ENCODE measurements at places on chromosomes 12 and 14.

DNA sequence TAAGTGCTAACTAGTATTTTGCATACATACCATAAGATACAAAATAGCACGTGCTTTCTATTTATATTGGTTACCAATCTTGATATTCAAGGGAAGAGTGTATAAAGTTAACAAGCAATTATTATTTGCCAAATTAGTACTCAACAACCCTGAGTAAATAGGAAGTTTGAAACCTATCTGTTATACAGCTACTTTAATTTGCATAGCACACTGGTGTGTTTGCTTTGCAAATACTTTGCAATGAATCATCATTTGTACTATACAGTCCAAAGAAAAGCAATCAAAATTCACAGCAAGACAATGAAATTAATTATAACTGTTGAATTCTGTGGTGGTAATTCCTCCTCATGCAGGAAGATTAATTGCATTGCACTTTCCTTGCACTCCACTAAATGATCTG is 469.1 kb downstream of the PRKD1 start:
- DNase-seq, result no peak

GRCh38 chr12:119036878-119037825 is 55.8 kb downstream of the SRRM4 start:
- no peak for DNase-seq

- no peak for DNase-seq
Observed at GRCh38 chr12:131536337-131536736, 174.6 kb upstream of the SFSWAP start.

DNA sequence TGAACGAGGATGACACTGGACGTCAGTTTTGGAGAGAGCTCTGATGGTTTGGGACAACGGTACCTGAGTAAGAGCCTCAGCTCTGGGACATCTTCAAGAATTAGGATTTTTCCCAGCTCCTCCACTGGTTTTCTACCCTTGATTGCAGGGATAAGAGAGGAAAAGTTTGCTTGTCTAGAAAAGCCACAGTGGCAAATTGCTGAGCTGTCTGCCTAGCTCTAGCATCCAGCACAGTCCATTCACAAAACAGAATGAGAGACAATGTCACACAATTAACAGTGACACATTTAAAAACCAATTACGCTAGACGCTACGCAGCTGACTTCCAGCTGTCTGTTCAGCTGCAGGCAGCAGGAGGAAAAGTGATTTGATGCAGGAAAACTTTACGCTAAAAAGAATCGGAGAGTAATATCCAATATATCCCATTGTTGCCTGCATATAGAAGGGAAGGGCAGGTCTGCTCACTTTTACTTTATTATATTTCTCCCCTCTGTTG is 168.1 kb upstream of the PRICKLE1 start:
- DNase-seq, result no peak

GRCh38 chr14:100067971-100068959 is 3.0 kb downstream of the EVL start:
- no peak for DNase-seq

DNA sequence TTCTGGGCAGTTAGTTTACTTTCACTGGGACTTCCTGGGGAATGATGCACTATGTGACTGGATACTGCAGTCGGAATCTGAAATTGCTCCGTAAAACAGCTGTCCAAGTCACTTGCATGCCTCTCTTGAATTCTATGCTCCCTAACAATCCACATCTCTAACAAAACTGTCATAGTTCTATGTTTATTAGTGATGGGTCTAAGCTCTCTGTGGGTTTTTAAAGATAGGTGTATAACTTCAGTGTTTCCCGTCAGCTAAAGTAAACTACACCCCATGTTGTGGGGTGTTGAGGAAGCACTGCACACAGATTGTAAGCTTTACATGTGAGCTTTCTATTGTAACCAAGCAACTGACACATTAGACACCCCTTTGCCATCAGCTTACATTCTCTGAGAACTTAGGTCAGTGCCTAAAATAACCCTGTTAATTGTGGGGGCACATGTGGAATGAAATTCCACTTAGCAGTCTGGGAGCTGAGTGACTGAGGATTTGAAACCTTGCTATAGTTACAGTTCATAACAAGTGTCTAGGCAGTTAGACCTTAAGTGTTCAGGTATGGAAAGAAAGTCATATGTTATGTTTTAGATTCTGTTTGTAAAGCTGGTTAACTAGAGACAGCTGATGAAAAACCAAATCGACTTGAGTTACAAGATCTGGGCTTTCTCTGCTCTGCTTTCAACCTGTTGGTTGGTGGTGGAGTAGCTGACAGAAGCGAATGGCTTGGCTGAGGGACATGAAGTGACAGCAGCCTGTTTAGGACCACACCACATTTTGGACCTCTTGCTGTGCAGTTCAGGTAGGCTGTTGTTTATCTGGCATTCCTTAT is 165.7 kb downstream of the AKAP6 start:
- no peak for DNase-seq

DNA sequence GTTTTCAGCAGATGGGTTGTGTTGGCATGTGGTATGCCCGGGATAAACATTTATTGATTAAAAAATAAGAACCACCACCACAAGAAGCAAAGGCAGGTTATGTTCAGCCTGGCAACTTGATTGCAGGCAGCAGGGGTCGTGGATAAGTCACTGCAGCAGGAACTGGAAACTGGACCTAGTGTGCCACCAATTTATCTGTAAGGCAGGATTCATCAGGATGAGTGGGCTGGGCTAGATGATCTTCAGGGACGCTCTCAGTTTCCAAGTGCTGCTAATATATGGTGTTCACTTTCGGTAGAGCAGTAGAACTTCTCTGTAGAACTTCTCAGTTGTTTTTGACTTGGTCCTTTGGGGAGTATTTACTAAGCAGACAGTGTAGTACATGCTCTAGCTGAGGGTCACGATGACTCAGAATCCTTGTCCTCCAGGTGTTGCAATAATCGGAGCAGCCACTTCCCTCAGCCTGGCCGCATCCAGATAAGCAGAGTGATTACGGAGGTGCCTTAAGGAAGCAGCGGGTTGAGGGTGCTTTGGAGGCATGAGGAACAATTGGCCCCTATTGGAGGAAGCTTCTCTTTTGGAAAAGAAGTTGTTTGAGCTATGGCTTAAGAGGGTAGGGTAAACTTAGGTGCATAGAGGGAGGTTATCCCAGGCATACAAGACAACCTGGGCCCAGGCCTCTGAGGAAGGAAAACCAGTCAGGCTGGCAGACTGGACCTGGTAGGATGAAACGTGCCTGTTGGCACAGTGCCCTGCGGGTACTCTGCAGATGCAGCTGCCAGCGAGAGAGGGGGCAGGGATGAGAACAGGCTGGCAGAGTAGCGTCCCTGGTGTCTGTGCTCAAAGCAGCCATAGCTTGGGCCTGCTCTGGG is 104.0 kb downstream of the GPR135 start:
- no peak for DNase-seq

DNA sequence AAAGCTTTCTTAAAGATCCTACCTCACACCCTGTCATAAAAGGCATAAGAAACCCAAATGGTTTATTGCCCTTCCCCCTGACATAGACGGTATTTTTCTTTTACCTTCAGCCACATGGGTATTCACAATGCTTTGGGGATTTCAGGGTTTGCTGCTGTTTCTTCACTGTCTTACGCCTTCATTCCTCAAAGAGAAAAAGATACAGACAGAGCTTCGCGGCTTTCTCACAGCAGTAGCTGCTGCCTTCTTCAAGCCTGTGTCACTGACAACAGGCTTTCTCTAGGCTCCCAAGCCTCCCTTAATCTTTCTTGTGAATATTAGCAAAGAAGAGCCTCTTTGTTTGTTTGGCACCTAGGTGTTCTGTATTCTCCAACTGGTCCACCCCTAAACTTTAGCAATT is 197.4 kb upstream of the ARID2 start:
- no peak for DNase-seq

- no peak for DNase-seq
Observed at GRCh38 chr12:55008944-55009585, 10.7 kb upstream of the NEUROD4 start.

DNA sequence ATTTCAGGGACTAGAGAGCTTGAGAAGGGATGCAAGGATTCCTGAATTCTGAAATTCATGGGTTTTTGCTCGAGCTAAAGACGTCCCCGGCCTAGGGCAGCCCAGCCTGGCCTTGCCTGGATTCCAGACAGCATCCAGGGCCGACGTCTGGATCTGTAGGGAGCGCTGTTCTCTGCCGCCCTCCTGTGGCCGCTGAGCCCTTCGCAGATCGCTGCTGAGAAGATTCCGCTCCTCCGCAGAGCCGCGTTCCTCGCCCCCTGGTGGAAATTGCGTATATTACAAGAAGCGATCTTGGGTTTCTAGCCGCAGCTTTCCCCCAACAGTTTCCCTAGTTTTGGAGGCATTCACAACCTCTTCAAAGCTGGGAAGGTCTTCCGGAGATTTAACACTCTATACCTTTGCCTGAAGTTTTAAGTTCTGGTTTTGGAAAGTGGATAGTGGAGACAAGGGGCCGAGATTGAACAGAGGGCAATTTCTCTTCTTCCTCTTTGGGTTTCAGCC is 5.1 kb downstream of the CISTR start:
- DNase-seq, result peak; percentile 69

DNA sequence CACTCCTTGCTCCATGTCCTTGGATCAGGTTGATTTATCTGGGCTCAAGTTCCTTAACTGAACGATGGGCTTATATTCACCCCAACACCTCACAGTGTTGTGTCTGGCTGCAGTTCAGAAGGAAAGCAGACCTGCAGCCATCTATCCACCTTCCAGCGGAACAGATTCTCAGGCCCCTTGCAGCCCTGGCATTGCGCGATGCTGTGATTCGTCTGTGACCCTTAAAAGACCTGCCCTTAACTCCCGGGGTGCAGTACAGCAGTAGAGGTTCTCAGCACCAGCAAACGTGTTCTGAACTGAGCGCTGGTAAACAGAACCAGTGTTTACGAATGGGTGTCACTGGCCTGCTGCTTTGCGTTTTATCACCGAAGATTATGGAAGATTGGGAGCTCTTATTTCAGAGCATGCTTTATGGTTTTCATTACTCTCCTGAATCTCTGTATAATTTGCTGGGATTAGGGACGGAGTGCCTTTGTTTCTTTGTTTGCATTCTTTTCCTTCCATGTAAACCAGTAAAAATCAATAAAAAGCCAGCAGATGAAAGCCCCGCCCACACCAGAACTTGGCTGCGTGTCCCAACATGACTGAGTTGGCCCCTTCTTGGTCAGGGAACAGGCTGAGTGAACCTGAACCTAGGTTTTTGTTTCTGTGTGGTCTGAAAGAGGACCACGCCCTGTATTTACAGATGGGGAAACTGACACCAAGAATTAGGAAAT is 286.7 kb upstream of the CRY1 start:
- no peak for DNase-seq

- DNase-seq, result no peak
Observed at GRCh38 chr14:50943261-50943942, 881 bp downstream of the PYGL start.

DNA sequence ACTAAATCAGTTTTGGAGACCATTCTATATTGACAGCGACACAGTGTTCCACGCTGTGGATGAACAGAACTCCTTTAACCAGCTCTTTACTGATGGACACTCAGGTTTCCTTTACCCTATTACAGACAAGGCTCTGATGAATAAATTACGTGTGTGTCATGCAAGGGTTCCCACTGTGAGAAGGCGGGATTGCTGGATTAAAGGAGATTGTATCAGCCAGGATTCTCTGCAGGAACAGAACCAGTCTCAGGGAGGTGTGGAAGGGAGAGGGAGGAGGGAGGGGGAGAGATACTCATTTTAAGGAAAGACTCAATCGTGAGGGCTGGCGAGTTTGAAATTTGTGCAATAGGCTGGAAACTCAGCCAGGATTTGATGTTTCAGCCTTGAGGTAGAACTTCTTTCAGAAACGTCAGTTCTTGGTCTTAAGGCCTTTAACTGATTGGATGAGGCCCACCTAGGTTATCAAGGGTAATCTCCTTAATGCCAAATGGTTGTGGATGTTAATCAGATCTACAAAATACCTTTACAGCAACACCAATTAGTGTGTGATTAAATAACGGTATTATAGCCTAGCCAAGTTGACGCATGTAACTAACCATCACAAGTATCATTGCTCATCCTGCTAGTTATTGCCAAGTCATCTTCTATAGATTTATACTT is 104.0 kb downstream of the GCH1 start:
- DNase-seq, result no peak

GRCh38 chr12:99960311-99960710 is 24.4 kb downstream of the ANKS1B start:
- DNase-seq, result no peak

- DNase-seq, result no peak
Observed at GRCh38 chr14:61581340-61581739, 114.0 kb upstream of the HIF1A start.

- DNase-seq, result no peak
Observed at GRCh38 chr14:43795600-43796228, 711.4 kb downstream of the FSCB start.

DNA sequence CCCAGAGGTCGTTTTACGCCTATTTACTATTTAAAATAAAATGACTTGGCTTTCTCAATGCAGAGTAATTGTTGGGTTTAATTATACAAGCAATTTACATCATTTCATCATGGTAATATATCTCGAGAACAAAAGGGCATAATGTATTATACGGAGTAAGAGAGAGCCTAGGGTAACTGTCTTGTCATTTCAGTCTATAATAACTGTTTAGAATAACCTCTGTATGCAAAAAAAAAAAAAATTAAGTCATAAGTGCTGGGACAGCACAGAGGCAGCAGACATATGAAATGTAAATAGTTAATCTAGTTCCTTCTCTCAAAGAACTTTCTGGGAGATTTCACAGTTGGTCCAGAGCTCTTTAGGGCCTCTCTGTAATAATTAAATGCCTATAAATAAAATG is 284.9 kb downstream of the TMTC2 start:
- DNase-seq, result no peak
